ENCODE measurements at places on chromosomes 2 and 18.

DNA sequence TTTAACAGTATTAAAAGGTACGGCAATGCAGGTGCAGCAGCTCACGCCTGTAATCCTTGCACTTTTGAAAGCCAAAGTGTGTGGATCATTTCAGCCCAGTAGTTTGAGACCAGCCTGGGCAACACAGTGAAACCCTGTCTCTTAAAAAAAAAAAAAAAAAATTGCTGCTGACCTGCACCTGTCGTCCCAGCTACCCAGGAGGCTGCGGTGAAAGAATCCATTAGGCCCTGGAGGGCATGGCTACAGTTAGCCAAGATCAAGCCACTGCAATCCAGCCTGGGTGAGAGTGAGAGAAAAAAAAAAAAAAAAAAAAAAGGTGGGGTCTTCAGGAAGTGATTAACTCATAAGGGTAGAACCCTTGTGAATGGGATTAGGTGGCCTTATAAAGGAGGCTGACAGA is 12.8 kb downstream of the CUL3 start:
- no peak for DNase-seq

- no peak for DNase-seq
Measured at GRCh38 chr2:72033636-72034035, 114.0 kb downstream of the CYP26B1 start.

DNA sequence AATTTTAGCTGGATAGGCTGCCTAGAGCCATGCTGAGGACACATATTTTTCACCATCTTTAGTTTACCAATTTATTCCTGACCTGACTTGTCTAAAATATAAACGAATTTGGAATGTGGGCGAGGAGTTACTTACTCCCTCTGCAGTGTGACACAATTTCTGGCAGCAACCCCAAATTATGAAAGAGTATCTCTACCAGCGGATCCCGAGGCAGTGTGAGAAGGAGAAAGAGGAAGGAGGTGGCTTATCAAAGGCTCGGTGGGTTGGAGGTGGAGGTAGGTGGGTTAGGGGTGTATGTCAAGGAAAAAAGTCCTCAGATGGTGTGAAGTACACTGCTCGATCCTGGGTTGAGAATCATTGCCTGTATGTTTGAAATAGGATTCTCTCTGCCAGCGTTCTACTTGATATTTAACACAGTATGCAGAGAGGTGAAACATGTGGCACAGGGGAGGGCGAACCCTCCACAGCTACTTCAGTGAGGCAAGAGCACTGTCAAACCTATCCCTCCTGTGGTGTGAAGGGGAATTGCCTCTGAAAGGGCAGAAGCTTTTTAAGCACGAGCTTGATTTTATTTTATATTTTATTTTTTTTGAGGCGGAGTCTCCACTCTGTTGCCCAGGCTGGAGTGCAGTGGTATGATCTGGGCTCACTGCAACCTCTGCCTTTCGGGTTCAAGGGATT is 76.0 kb downstream of the RFTN2 start:
- peak; percentile 43 for DNase-seq

DNA sequence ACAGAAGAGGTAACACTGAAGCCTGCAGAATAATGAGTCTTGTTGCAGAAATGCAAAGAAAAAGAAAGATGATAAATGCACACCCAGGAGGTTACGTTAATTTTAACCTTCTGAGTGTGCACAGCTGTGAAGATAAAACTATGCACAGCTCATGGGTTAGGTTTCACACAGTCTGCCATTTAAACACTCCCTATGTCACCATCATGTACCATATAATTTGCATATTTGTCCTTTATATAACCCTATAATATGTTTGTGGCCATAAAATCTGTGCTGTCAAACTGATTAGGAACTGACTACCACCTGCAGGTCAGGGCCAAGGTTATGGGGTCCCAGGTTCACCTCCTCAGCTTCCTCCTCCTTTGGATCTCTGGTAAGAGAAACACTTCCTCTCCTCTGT is 205.5 kb downstream of the RPIA start:
- DNase-seq: no peak

GRCh38 chr18:7535436-7536205 is 31.5 kb upstream of the PTPRM start:
- DNase-seq: no peak
